ENCODE measurements at places on chromosomes 1 and 21.

GRCh38 chr1:62590970-62591368 is 6.4 kb upstream of the ANGPTL3 start:
- no peak for DNase-seq

GRCh38 chr1:236623371-236624166 is 19.3 kb upstream of the HEATR1 start:
- no peak for DNase-seq

DNA sequence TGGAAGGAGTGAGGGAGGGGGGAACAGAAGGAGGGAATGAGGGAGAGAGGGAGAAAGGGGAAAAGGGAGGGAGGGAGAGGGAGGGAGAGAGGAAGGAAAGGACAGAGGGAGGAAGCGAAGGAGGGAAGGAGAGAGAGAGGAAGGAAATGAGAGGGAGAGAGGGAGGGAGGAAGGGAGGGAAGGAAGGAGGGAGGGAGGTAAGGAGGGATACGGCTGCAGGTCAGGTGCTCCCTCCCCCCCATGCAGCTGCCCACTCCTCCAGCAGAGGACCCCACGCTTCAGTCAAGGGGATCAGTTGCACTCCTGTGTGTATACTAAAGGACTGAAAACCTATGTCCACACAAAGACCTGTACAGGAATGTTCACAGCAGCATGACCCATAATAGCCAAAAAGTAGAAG is 54.8 kb downstream of the CLSTN1 start:
- DNase-seq = no peak

DNA sequence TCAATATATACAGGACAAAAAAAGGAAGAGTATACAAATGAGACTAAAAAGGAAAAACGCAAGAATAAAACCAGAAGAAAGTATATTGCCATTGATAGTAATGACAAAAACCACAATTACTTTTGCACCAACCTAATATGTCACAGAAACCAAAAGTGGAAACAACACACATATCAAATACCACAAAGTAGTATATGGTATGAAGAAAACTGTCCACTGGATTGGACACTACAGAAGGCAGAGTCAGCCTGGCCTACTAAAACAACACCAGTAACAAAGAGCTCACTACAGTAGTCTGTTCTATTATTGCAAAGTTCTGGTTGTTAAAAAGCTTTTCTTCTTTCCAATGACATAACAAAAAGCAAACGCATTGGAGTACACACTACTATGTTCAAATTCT is 17.7 kb downstream of the TESK2 start:
- DNase-seq = no peak

DNA sequence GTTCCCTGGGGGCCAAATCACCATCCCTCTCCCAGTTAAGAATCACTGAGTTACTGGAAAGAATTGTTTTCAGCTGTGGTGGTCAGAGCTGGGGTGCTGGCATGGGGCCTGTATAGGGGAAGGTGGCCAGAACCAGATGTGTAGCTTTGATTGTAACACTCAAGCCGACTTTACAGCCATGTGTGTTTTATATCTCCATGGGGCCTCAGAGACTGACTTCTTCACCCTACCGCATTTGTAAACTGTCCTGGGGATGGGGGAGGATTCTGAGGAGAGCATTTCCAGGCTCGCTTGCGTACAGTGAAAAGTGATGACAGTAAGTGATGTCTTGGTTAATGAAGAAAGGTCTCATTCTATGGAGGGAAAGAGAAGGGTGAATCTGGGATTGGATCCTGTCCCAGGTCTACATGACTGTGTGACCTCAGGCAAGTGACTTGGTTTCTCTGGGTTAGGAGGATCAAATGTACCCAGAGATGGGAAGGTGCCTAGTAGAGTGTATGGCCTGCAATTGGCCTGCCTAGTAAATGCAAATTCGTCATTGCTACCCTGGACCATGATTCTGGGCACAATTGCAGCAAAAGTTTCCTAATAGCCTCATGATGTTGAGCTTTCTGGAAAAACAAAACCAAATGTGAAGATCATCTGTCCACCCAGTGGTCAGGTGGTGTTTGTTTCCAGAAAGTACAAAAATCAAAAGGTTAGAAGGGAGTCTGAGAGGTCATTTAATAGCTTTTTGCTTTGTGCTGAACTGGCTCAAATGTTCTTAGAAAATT is 49.7 kb upstream of the RCC2 start:
- no peak for DNase-seq

DNA sequence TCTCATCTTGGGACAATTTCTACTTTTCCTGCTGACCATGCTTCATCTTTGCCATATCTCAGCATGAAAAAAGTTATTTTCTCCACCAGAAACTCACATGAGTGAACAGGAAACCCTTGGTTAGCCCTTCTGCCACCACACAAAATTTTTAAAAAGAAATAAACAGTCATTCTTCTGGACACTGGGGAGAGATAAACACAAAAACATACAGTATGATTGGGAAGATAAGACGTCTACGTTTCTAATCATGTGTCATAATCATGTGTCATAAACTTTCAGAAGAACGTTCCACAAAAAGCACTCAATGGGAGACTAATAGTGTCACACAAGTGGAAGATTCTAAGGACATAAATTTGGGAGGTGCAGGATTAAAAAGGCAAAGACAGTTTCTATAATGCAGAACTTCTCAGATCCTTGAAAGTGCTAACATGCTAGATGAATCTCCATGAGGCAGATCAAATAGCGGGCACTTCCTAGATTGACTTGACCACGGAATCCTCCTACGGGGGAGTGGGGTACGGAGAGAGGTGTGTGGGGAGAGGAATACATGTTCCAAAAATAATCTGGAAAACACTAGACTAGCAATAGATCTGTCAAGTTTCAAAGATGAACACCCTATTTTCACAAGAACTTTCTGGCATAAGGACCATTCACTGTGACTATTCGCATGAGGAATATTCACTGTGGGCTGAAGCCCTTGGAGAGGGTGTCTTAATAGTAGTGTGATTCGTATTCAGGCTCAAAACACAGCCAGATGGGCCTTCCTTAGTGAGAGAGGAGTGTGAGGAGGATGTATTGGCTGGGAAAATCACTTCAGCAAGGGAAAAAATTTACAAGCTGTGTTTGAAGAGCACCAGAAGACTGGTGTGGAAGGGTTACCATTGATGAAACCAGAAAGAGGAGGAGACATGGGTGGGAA is 206.7 kb downstream of the SETD4 start:
- DNase-seq = no peak

DNA sequence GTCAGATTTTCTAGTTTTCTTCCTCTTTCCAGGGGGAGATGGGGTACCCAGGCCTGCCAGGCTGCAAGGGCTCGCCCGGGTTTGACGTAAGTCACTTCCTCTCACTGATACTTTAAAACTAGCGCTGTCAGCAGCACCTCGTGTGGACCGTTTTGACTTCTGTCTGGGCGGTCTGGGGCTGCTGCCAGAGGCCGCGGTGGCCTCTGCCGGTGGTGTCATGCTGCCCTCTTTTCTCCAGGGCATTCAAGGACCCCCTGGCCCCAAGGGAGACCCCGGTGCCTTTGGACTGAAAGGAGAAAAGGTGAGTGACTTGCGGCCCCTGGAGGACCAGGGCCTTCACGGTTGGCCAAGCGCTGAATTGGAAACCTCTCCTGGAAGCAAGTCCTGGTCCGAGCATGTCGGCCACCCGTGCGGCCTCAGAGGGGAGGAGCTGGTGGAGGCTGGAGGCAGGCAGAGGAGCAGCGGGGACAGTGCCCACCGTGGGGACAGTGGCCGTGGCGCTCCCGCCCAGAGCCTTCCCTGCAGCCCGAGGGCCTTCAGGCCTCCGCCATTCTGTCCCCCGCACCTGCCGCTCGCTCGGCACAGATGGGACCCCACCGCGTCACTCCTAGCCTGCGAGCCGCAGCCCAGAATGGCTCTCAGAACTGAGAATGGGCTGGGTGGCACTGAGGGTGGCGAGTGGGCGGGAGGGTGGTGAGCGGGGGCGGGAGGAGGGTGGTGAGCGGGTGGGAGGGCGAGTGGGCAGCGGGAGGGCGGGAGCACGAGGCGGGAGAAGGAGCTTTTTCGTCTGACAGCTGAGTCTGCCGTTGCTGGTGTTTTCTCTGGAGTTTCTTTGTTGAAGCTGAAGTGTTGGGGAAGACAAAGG is 9.4 kb downstream of the COL6A1 start:
- no peak for DNase-seq

DNA sequence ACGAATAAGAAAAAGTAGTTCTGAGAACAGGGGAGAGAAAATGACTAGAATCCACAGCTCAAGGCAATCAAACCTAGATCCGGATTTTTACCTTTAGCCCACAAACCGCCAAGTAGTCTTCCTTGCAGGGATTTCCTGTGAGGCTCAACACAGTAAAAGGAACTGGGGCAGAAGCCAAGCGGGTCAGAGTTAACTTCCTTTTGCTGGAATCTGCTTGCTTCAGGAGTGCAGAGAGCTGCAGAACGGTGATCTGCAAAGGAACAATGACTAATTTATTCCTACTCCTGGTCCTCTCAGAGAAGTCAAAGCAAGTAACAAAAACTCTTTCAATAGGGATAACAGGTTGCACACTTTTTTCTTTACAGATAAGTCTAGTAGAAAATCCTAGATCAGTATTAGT is 53.4 kb downstream of the UBR4 start:
- no peak for DNase-seq

DNA sequence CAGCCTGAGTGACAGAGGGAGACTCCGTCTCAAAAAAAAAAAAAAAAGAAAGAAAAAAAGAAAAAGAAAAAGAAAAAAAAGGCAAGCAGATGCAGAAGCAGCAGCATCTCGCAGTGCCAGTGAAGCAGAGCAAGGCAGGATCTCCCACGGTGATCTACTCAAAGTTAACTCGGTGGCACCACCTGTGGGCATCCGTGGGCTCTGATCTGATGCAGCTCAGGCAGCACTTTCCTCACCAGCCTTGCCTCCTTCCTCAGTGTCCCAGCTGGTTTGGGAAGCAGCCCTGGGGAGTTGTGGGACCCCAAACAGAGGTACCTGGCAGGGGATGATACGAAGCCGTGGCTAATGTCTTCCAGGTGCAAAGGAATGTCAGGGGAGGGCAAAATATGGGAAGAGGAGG is 104.3 kb upstream of the KRTAP19-8 start:
- DNase-seq = no peak

GRCh38 chr1:165884690-165885304 is 57.4 kb downstream of the UCK2 start:
- DNase-seq = no peak

DNA sequence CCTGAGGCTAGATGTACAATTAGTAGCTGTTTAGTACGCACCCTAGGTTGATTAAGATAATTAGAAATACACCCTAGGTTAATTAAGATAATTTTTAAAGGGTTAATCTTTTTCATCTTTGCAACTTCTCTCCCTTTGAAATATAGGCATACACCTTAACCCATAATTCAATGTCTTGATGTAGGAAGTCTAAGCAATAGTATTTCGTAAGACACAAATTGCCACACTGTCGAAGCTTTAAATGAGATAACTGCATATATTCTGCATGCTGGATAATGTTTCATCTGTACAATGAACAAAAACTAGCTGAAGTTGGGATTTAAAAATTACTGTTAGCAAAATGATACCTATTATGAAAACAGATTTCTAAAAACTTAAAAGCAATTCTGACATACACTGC is 122.9 kb downstream of the EVI5 start:
- DNase-seq = no peak

DNA sequence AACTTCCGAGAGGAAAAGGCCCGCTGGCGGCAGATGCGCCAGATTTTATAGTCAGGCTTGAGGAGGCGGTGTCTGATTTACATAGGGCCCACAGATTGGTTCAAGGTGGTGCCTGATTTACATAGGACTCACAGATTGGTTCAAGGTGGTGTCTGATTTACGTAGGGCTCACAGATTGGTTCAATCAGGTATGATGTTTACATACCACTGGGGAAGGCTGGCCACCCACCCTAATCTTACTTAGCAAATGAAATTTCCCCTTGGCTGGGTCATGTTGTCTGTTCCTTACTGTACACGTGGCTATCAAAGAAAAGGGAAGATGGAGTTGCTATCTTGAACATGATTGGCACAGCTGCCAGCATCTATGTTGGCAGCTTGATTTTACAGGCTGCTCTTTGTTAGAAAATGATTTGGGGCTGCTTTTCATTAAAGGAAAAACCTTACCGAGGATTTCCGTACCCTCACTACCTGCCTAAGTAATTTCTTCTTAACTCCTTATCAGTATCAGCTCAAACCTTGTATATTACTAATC is 96.3 kb downstream of the SETD4 start:
- no peak for DNase-seq

- no peak for DNase-seq
These were observed 151.2 kb upstream of the TMEM51 start for GRCh38 chr1:15002325-15002724.

DNA sequence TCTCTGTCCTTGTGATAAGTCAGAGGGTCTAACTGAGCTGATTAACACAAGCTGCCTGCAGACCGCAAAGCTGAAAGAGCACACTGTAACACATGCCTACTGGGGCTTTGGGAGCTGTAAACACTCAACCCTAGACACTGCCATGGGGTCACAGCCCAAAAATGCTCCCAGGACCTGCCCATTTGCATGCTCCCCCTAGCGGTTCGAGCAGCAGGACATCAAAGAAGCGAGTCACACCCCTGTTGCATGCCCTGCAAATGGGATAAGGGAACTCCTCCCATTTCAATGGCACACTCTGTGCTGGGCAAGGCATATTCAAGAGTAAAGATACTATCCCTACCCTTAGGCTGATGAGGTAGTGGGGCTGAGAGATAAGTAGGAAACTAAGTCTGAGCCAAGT is 22.8 kb downstream of the LCE3E start:
- no peak for DNase-seq

Measured in stimulated activated CD4-positive, alpha-beta T cell treated with anti-CD3 and anti-CD28 coated beads, Interleukin-1b, Interleukin-23, amount 100 ng/mL, for 1 hour (primary cell).